ENCODE measurements at places on chromosomes 3 and 15.

DNA sequence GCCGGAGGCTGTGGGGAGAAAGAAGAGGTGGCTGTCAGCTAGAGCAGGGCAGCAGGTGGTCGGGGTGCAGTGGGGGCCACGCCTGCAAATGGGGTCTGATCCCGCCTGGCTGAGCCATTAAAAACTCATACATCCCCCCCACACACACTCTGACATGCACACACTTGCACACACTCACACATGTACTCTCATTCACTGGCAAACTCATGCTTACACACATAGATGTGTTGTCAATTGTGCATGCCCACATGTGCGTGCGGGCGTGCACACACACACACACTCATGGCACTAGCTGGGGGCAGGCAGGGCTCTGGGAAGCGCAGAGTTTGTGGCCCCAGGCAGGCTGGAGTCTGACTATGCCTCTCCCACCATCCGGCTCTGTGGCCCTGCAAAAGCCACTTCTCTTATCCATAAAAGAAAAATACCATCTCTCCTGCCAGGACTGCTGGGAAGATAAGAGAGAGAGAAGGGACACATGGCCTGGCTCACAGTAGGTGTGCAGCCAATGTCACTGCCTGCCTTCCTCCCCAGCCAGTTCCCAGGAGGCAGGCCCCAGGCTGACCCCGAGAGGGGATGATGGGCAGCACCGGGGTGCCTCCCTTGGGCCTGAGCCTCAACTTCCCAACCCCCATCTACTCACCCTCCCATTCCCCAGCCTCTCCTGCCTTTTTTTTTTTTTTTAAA is 163.5 kb upstream of the LINGO1 start:
- DNase-seq = no peak

DNA sequence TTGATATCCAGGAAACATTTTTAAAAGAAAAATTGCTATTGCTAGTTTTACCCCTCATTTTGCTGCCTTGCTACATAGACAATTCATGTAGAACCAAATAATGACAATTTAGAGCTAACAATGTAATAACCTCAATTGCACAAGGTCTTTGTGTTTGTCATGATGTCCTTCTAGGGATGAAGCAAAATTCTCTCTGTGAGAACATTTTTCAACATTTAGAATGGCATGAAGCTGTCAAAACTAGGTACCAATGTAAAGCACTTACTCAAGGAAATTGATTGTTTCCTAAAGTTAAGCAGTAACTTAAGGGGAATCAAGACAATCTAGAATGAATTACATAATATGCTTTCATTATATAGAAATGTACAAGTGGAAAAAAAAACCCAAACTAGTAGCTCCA is 7.9 kb upstream of the FGF7 start:
- no peak for DNase-seq

DNA sequence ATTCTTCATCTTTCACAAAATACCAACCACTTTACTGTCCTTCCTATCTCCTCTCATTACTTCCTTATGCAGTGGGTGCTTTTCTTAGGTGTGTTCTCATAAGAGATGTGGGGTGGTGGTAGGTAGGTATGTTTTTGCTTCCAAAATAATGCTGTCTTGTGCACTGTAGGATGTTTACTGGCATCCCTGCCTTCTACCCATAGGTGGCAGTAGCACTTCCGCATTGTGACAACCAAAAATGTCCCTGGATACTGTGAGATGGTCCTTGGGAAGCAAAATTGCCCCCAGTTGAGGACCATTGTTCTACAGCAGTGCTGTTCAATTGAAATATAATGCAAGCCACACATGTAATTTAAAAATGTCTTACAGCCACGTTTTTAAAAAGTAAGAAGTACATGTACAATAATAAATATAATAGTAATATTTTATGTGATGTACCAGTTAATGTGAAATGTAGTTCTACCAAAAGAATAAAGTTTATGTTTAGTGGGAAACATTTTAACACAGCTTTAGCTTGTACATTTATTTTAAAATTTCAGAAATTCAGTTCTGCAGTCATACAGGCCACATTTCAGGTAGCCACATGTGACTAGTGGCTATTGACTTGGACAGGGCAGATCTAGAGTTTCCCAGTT is 75.2 kb downstream of the NEO1 start:
- peak; percentile 23 for DNase-seq

GRCh38 chr3:138398791-138399575 is 35.4 kb upstream of the ESYT3 start:
- DNase-seq = no peak

GRCh38 chr3:16090024-16090423 is 84.5 kb upstream of the GALNT15 start:
- DNase-seq = no peak

- DNase-seq = no peak
Measured at GRCh38 chr3:158574646-158575045, 3.7 kb downstream of the MLF1 start.

GRCh38 chr3:64922213-64922612 is 234.4 kb upstream of the ADAMTS9 start:
- DNase-seq = no peak

GRCh38 chr3:105704726-105705410 is 163.9 kb downstream of the CBLB start:
- no peak for DNase-seq

DNA sequence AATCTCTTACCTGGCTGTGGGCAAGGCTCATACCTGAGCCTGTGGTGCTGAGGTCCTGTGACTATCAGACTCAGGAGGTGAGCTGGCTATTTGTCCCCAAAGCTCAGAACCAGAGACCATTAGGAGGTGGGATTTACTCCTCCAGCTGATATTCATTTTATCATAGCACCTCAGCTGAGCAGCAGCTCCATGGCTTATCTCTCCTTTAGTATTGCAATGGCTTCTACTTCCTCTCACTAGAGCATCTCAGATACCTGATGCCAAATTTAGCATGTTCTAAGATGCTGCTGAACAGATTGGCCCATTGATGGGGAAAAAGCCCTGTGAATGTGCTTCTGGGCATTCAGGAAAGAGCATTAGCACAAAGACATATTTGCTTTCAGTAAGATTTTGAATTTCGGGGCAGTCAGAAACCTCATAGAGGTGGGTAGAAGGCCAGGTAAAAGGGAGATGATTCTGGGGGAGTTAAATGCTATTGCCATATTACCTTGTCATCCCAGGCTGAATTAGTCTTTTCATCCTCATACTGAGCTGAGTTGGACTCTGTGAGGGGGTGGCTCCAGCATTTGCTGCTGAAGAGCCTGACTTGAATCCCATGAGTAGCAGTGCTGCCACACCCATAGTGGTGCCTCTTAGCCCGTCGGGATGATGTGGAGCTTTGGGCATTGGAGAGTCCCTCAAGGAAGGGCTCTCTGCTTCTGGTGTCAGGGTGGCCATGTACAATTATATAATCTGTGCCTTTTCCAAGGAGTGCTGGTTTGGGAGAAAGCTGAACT is 2.4 kb downstream of the BSN start:
- no peak for DNase-seq
